ENCODE measurements at places on chromosomes 7 and 10.

GRCh38 chr7:124059375-124059774, 26.5 kb upstream of the TMEM229A start:
- DNase-seq, result no peak

DNA sequence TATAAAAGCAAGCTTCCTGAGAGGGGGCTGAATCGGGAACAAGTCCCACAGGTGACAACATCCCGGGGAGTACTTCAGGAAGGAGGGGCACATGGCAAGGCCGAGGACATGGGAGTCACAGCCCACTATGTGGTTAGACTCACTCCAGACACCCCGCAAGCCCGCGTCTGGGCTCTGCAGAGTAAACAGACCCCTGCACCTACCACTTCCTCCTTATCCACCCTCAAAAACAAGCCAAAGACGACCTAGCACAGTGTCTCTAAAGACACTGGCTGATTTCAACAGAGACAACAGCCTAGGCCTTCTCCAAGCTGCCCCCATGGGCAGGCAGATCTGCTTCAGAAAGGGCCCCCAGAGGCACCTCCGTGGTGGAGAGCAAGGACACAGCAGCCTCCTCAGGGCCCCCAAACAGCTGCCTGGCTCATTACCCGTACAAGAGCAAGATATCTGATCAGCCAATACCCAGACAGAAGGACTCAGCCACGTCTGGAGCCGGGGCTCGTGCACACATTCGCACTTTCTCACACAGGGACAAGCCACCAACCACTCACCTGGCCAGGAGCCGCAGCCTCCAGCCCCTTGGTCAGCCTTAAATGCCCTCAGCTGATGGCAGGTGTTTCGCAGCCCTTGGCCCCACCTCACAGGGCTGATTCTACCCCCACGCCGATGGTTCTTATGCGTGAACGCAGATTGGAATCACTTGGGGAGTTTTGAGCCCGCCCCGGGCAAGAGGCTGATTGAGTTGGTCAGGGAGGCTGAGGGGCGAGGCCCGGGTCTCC, 10.7 kb upstream of the KPNA7 start:
- no peak for DNase-seq

GRCh38 chr7:40782836-40783235, 648.0 kb downstream of the SUGCT start:
- no peak for DNase-seq

DNA sequence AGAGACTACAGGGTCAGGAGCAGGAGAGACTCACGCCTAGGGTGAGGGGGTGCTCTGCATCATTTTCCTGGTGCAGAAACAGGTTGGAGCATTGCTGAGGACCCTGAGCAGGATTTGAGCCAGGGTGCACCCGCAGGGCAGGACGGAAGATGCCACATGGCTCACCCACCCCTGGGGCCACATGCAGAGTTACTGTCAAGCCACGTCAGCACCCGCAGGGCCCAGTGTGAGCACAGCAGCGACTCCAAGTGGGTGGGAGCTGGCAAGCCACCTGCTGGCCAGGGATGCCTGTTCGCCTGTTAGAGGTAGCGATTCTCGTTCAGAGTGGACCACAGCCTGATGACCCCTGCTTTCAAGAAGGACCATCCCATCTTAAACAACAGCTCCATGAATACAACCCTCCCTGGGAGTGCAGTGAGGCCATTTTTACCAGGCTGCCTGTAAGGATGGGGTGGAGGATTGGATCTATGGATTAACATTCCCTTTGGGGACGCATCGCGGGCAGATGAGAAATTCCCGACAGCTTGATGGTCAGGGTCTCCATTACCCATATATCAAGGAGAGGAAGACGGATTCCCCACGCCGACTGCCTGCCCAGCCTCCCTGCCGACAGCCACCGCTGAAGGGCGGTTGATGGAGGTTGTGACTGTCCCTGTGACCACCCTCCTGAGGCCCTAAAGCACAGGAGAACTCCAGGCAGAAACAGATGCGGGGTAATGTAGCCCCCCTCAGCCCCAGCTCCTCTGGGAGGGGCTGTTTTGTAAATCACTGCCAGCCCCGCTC, 101.1 kb upstream of the RET start:
- no peak for DNase-seq

GRCh38 chr10:132057191-132057681, 8.5 kb upstream of the JAKMIP3 start:
- DNase-seq, result no peak

GRCh38 chr10:5338010-5338409, 26.8 kb upstream of the UCN3 start:
- no peak for DNase-seq

GRCh38 chr10:132459301-132460003, 62.5 kb downstream of the PWWP2B start:
- peak; percentile 2 for DNase-seq

DNA sequence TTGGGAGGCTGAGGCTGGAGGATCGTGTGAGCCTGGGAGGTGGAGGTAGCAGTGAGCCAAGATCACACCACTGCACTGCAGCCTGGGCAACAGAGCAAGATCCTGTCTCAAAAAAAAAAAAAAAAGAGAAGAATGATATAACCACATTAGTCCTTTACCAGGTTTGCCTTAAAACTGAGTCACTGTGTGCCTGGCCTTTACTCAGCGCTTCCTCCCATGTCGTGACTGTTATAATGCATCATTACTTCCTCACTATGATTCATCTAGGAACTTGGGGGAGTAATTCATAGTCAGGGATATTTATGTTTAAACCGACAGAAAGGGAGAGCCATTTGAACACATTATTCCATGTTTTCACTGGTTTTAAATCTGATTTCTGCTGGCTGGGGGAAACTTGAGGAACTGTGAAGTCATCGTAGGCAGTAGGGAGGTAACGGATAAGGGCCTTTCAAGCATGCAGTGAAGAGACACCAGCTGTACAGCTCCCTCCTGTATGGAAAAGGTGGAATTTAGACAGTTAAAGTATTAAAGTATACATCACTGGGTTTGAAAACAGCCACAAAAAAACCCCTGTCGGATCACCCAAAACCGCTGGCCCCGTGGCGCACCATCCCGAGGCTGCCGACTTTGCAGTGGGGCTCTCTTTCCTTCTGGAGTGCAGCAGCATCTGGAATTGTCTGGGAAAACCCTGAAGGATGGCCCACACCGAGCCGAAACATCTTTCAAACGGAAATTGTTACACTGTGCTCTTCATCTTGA, 119.8 kb downstream of the NKX6-2 start:
- no peak for DNase-seq
